ENCODE measurements at places on chromosomes 6 and 20.

DNA sequence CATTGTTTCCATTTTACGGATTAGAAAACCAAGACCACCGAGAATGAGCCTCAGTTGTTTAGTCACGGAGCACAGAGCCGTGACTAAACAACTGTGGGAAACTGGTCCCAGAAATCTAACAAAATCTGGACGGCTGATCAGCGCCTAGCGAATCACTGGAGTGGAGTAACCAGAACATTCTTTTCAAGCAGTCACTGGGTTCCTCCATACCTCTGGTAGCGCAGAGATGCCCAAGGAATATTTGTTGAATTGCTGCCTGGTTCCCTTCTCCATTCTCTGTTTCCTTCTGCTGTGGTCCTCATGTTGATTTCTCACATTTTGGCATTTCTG lies 62.0 kb downstream of the GPX5 start:
- DNase-seq = no peak

DNA sequence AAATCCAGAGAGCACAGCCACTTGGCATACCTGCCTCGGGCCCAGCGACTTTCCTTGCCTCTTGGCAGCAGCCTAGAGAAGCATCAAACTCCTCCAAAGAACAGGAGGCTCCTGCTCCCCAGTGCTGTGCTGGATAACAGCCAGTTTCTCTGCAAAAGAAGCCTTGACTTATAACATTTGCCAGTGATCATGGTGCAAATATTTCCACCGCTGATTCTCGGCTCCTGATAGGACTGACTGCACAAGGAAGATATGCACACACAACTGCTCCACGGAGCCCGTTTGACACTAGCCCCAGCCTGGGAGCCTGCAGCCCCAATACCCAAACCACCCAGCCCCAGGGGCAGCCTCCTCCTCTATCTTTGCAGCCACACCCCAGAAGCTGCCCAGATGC lies 17.5 kb downstream of the ACSS1 start:
- DNase-seq = no peak

- no peak for DNase-seq
Measured at GRCh38 chr6:162852840-162853577, 125.2 kb downstream of the PACRG start.

- DNase-seq = no peak
Measured at GRCh38 chr20:63830841-63831588, at the start of gene ZBTB46. TSS of gene ZBTB46 (minus strand) at chr20:63831264. CDS start at chr20:63790757, 40,507 bp downstream.

- no peak for DNase-seq
Measured at GRCh38 chr6:146345598-146345997, 198.0 kb upstream of the RAB32 start.

GRCh38 chr6:146286961-146287360 lies 256.7 kb upstream of the RAB32 start:
- DNase-seq = no peak

DNA sequence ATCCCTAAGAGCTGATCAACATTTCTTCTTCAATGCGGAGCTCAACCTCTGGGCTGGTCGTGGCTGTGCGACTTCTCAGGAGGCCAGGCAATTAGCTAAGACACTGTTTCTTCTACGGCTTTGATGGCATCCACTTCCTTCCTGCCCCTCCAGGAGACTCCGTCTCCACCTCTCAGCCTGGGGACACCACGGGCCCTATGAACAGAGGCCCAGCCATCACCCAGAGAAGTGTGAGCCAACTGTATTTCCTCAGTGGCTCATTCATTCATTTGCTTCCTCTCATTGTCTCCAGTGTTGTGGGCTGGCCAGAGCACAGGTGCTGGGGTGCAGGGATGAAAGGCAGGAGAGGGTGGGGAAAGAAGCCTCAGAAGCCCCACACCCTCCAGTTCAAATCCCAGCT lies 51.8 kb upstream of the APCDD1L start:
- DNase-seq = no peak

- DNase-seq = no peak
Measured at GRCh38 chr20:9339708-9340107, 174.7 kb upstream of the LAMP5 start.

DNA sequence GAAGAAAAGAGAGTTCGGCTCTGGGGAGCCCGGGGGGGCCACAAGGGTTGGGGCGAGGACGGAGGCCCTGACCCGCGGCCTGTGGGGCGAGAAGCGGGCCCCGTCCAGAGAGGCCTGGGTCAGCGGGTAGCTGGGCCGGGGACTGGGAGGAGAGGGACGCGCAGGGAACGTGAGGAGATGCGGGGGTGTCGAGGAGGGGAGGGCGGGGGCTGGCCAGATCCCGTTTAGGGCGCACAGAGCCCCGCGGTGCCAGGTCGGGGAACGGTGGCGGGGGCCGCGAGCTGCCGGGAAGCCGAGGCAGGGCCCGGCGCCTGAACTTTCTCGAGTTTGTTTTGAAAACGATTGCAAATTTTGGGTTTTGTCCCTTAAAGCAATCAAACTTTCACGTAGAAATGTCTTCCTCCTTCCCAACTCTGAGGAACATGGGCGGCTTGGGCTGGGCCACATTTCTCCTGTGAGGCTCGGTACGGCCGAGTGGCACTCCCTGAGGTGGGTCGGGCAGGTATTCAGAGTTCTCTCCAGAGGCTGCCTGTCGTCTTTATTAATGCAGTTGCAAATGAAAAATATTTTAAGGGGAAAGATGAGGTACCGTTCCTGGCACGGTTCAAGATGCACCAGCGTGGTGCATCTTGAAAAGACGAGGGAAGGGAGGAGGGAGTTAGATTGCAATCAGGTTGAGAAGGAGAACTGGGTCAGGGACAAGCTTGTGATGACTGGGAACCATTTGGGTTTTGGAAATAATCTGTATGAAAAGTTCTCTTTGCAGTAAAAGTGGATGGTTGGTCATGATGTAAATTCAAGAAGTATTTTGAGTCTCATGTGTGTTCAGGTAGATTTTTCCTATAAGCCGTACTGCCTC lies 972 bp downstream of the RNF8 start:
- no peak for DNase-seq

DNA sequence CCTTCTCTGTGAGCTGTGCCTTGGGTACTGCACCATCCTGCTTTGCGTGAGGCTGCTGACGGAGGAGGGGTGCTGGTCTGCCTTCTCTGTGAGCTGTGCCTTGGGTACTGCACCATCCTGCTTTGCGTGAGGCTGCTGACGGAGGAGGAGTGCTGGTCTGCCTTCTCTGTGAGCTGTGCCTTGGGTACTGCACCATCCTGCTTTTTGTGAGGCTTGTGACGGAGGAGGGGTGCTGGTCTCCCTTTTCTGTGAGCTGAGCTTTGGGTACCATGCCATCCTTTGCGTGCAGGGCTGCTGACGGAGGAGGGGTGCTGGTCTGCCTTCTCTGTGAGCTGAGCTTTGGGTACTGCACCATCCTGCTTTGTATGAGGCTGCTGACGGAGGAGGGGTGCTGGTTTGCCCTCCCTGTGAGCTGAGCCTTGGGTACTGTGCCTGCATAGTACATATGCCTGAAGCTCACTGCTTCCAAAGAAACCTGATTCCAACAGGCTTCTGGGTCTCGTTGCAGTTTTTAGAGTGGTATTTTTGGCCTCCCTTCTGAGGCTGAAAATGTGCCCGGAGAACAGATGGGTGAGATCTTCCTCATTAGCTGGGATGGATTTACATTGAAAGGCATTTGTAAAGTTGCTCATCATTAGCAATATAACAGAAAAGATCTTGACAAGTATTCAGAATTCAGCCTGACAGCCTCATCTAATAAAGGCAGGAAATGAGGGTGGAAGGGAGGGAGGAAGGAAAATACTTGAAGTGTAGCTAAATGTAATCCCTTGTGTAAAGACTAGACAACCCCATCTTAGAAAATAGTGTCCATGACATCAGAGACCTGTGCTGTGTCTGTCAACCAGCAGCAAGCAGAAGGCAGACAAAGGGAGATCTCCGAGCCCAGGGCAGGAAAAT lies 46.8 kb upstream of the UNC93A start:
- DNase-seq = no peak

- no peak for DNase-seq
Measured at GRCh38 chr6:86581833-86582232, 355.5 kb upstream of the HTR1E start.

- no peak for DNase-seq
Measured at GRCh38 chr6:16362296-16362695, 123.9 kb downstream of the GMPR start.

GRCh38 chr6:135008072-135008940 lies 46.3 kb downstream of the HBS1L start:
- DNase-seq = no peak

GRCh38 chr20:62293111-62293784 lies 9.5 kb upstream of the ADRM1 start:
- no peak for DNase-seq

GRCh38 chr6:123007885-123008284 lies 11.8 kb downstream of the CLVS2 start:
- no peak for DNase-seq

GRCh38 chr6:166775180-166775922 lies 148.3 kb upstream of the RPS6KA2 start:
- DNase-seq = no peak

- DNase-seq = no peak
Measured at GRCh38 chr20:53279735-53280134, 307.6 kb downstream of the TSHZ2 start.

DNA sequence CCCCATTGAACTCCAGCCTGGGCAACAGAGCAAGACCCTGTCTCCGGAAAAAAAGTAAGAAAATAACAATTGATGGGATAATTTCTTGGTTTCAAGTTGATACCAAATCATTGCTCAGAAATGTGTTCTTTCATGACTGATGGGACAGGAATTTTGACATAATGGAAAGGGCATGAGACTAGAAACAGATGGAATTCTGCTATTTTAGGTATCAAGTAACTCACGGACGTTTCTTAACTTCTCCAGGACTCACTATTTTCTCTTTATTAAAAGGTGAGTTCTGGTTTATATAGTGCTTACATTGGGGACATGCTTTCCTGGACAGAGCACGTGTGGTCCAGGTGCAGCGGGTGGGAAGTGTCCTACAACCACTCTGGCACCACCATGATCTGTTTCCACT lies 6.0 kb upstream of the DSP start:
- no peak for DNase-seq

- DNase-seq = no peak
Measured at GRCh38 chr6:118606268-118606667, 45.1 kb downstream of the CEP85L start.

DNA sequence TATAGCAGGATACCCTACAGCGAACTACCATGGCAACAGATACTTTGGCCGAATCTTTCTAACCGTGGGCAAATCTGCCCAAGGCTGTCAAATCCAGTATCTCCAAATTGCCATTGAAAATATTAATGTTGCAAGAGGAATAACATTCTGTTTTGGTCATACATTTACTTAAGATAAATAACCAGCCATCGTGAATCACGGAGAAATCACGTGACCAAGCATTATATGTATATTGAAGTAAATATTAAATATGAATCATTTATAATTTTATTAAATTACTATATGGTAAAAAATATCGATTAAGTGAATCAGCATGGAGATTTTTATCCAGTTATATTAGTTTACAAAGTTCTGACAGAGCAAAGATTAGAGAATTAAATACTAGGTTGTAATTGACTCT lies 714.6 kb upstream of the GJE1 start:
- DNase-seq = no peak

DNA sequence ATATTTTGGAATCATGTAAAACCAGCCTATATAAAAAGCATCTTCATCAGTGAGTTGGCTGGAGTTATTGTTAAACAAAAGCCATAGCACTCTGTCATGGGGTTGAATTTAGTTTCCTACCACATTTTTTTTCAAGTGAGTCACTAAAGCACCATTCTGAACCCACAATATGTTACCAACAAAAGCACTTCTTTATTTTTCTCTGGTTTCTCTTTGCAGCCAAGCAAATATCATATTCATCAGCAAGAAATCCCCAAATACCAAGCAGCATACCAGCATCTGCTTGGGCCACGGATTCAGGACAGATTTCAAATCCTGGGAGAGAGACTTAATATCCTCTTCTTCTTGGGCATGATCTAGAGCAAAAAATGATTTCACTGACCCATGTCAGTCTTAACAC lies 441.4 kb downstream of the BCKDHB start:
- DNase-seq = no peak

- DNase-seq = no peak
Measured at GRCh38 chr6:153131037-153131981, at the start of gene RGS17. TSS of gene RGS17 (minus strand) at chr6:153131282. CDS start at chr6:153044018, 87,264 bp downstream.

DNA sequence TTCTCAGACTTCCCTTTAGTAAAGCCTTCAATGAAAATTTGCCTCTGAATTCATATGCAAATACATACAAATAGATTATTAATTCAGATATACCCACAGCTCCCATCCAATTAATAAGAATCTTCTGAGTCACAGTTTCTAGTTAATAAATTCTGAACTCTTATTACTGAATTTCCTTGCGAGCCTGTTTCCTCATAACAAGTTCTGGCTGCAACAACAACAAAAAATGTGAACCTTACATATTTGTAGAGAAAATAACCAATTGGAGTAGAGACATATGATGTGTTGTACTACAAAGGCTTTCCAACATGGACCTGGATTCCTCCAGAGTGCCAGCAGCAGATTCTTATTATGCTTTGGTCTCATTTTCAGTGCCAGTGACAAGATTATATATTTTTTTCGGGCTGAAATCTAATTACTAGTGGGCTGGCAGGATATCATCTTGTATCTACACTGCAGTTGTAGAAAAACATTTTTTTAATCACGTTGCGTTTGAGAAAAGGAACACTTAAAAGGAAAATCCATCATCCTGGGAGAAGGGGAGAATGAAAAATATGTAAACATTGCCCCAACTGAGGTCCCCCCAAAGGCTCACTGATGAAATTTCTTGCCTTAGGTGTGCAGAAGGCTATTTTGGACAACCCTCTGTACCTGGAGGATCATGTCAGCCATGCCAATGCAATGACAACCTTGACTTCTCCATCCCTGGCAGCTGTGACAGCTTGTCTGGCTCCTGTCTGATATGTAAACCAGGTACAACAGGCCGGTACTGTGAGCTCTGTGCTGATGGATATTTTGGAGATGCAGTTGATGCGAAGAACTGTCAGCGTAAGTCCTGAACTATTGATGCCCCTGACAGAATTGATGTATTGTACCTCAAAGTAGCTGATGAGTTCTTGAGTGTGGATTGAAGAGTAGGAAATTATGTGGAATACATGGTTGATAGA lies 404.6 kb downstream of the LAMA2 start:
- DNase-seq = no peak

GRCh38 chr6:110527516-110527915 lies 51.1 kb upstream of the SLC22A16 start:
- DNase-seq = no peak

GRCh38 chr20:62646851-62647520 lies 4.7 kb downstream of the SLCO4A1 start:
- no peak for DNase-seq

GRCh38 chr6:56043076-56043475 lies 167.7 kb upstream of the BMP5 start:
- DNase-seq = no peak

GRCh38 chr6:40505191-40505810 lies 81.9 kb downstream of the LRFN2 start:
- no peak for DNase-seq

GRCh38 chr20:37714978-37715672 lies 21.3 kb downstream of the CTNNBL1 start:
- DNase-seq = no peak

DNA sequence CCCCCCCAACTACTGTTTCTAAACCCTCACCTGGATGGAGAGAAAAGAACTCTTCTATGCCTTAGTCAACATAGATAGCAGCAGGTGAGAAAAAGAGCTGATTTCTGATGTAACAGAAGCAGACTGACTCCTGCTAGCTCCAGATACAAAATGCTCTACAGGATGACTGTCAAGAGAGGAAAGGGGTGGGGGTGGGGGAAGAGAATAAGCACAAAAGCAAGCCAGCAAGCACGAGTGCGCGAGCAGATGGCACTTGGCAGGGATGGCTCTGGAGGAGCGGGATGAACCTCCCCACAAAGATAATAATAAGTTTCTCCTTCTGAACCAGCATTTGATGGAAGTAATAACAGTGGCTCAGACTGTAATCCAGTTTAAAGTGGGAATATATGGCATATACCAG lies 45.6 kb upstream of the SPDEF start:
- DNase-seq = peak; percentile 59

GRCh38 chr6:169386411-169387057 lies 132.9 kb upstream of the THBS2 start:
- no peak for DNase-seq
